ENCODE measurements at places on chromosomes 11 and 22.

- DNase-seq = no peak
Observed at GRCh38 chr11:79049741-79050179, 391.1 kb downstream of the TENM4 start.

DNA sequence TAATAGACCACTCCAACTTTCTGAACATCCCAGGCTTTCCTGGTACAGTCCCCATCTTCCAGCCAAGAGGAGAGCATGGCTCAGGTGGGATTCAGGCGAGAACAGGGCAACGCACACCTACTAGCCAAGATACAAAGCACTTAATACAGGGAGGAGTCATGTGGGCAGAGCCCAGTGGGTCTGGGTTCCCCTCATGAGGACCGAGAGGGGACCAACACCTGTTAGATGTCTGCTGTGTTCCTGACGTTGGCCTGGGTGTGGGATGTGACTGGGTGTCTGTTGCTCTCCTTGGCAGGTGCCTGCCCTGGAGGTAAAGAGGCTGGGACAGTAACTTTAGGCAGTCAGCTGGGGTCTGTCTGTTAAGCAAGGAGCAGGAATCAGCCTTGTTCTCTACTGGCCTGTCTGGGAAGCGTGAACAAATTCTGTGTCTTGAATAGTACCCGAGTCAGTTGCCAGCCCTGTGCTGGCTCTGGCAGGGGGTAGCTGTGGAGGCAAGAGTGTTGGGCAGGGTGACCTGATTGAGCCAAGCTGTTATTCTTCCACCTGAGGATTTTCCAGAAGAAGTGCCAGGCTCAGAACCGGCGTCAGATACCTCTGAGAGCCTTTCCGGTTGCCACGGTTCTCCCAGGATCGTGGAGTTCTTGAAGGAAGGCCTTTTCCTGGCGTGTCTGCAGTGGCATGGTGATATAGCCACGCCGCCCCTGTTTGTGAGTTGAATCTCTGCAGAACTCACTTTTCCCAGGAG is 56.3 kb downstream of the BCR start:
- DNase-seq = no peak

DNA sequence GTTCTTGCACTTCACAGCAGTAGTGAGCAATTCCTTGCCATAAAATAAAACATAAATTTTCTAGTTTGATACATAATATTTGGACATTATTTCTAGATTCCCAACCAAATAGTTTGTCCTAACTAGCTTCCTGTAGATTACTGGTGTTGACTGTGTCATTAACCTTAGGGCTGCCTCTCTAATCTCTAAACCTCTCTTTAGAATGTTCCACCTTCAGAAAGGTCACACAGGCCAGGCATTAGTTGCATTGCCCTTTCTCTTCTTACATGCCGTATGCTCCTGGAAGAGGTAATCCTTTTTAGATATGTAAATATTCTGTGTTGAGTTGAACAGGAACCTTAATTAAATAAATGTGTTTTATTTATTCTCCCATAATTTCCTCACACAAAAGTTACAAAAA is 904.9 kb upstream of the CNTN5 start:
- DNase-seq = no peak

DNA sequence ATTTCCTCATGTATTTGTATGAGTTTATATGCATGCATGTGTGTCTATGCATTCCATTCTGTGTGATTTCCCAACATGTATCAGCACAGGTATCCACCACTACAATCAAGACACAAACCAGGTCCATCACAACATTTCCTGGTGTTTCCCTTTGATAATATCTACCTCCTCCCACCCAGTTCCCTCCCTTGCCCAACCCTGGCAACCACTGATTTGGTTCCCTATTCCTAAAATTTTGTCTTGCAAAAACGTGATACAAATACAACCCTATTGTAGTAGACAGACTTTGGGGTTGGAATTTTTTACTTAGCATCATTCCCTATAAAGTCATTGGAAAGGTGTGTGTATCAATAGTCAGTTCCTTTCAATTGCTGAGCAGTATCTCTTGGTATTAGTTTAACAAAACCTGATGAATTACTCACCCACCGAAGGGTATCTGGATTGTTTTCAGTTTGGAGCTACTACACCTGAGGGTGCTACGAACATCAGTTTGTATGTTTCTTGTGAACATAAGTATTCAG is 51.8 kb upstream of the IGLL5 start:
- no peak for DNase-seq

DNA sequence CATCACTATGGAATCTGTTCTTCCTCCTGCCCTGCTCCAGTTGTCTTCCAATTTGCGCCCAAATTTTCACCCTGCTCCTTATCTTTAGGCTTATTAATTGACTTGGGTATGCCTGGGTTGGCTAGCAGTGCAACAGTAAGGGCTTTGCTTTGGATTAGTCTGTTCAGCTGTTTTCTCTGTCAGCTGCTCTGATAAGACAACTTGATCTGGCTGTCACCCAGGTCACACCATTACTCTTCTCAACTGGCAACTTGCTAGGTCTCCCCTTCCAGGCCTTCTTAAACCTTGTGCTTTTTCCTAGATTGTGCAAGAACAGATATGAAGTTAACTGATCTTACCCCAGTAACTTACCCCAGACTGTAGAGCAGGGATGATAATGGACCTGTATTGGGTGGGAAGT is 357.8 kb upstream of the LARGE1 start:
- DNase-seq = no peak

- DNase-seq = peak; percentile 64
Observed at GRCh38 chr22:35834061-35834460, 116.4 kb downstream of the APOL5 start.

DNA sequence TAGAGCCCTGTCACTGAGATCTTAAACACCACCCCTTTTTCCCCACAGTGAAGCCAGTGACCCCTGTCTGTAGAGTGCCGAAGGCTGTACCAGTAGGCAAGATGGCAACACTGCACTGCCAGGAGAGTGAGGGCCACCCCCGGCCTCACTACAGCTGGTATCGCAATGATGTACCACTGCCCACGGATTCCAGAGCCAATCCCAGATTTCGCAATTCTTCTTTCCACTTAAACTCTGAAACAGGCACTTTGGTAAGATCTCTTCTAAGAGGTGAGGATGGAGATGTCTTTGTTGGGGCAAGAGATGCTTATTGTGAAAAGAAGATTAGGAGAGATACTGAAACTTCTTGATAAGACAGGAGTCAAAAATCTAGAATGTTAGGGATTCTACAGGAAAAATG is 75.9 kb downstream of the JAM3 start:
- DNase-seq = no peak

GRCh38 chr11:86873573-86874083 is 73.3 kb downstream of the PRSS23 start:
- no peak for DNase-seq

DNA sequence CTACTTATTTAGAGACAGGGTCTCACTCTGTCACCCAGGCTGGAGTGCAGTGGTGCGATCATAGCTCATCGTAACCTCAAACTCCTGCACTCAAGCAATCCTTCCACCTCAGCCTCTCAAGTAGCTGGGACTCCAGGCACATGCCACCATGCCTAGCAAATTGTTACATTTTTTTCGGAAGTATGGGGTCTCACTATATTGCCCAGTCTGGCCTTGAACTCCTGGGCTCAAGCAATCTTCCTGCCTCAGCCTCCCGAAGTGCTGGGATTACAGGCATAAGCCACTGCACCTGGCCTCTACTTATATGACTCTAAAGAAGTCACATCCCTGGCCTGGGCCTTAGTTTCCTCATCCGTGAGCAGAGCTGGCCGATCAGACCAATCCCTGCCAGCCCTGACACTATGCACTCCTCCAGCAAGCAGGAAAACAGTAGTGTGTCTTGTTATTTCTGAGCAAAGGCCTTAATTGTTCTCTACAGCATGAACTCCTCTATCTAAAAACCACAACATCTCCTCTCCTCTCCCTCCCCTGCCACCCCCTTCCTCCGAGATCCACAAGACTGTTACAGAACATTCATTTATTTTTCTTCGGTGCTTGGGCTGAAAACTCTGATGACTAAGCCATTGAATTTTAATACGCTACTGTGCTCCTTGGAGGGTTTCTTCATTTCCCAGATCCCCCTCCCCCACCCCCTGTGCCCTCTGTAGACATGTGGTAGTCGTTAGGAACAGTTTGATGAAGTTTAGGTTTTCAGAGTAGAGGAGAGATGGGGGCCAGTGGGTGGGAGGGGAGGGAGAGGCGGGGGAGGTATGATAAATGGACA is 91.5 kb downstream of the ABTB2 start:
- peak; percentile 92 for DNase-seq

DNA sequence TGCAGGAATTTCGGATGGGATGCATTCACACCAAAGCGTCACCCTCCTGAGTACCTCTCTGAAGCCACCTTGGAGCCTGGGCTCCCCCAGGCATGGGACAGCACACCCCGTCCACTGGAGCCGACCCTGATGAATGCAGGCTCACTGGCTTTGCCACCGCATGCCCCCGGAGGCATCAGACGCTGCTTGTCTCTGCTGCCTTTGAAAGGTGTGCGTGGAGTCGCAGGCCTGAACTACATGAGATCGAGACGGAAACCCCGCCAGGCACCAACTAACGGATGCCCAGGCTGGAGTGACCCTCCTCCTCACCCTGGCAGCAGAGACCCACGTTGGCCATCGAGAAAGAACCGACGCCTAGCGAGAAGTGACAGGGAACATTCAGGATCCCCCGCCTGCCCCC is 22.5 kb downstream of the KRTAP5-5 start:
- no peak for DNase-seq

- no peak for DNase-seq
Observed at GRCh38 chr11:78910322-78910721, 335.7 kb upstream of the NARS2 start.

DNA sequence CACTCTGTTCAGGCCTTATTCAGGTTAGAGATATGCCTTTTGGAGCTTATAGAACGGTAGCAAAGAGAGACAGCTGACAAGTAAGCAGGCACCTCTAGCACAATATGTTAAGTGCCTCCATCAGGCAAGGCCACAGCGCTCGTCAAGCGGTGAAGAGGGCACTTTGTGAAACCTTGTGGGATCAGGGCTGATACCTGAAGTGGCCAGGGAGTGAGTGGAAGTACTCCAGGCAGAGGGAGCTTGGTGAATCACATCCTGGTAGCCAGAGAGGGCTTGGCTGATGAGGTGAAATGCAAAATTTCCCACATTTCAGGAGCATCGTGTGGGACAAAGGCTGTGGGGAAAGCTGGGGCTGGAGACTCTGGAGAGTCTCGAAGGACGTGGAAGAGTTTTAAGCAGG is 87.4 kb downstream of the PKNOX2 start:
- DNase-seq = no peak
